ENCODE measurements at places on chromosomes 6 and 20. TPM values are rescaled to one million over a fixed set of nuclear protein-coding genes. Genes with fewer than 3 reads are reported as not detected.

DNA sequence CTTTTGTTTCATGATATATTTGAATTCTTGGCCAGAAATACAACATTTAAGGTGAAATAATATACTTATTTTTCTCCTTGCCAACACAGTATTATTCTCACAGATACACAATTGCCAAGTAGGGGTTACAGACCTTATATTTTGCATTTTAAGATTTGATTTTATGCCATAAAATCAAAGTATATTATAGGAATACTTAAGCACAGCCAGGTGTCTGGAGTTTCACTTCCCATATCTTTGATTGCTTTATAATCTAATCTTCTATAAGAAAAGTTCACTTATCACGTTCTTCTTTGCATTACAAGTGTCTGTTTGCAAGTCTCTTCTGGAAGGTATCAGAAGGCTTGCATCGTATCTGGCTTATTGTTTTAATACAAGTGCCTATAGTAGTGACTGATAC, 327.7 kb upstream of the MANEA start:
- DNase-seq = no peak

GRCh38 chr6:156167625-156168071, 609.5 kb upstream of the ARID1B start:
- peak; percentile 46 for DNase-seq

DNA sequence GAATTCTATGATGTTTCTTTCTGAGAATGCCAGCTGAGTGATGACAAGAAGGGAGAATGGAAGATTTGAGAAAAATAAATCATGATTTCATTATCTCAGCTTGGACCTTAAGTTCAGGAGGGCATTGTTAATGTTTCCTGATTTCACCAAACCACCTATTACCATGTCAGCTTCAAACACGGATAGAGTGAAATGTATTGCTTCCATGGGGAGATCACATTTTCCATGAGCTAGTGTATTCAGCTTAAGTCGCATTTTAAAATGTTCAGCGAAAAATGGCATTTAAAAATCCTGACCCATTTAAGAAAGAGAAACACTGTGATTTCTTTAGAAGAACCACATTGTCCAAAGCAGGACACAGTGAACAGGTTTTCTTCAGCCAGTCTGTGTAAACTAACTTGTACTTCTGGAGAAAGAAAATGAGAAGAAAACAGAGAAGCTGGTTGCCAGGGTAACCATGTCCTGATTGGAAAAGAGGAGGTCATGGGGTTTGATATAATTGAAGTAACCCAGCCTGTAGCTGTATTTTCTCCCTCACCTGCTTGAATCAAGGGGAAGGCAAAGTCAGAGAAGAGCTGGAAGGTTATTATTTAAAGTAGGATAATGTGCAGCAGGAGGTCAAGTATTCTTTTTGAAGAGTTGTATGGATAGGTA, 684.1 kb upstream of the NRSN1 start:
- DNase-seq = no peak

DNA sequence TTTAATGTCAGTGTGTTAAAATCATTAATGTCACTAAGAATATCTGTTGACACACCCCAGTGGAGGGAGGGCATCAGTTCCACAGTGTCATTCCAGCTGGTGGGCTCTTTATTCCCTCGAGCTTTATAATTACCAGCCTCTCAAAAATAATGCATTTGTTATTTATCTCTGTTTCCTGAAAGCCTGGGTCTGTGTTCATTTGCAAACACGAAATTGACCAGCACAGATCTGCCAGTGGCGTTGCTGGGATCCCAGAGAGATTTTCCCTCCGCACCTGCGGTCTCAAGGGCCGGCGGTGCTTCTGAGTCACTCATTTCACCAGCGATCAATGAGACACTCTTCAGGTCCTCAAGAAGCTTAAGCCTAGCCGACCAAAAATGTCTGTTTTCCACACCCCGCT, 5.7 kb upstream of the PYGB start:
- DNase-seq = no peak

DNA sequence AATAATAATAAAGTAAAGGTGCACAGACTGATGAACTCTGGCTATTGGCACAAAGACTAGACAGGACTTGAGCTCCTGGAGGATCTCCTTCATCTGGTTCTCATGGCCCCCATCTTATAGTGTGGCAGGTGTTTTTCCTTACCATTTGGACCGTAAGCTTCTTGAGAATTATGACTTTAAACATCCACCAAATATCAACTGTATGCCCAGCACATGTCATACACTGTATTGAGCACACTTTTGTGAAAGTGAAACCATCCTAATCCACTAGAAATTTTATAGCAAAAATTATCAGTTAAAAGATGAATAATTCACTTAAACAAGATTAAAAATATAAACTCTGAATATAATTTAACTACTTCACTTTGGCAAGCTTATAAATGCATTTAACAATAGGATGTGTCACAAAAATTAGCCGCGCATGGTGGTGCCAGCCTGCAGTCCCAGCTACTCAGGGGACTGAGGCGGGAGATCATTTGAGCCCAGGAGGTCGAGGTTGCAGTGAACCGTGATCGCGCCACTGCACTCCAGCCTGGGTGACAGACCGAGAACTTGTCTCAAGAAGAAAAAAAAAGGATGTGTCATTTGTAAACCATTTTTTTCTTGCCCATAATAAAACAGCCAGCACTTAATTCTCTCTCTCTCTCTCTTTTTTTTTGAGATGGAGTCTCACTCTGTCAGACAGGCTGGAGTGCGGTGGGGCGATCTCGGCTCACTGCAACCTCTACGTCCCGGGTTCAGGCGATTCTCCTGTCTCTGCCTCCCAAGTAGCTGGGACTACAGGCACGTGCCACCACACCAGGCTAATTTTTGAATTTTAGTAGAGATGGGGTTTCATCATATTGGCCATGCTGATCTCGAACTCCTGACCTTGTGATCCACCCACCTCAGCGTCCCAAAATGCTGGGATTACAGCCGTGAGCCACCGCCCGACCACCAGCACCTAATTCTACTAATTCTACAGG, 9.1 kb downstream of the HIVEP2 start:
- DNase-seq = no peak

GRCh38 chr6:157710604-157711003, 112.4 kb upstream of the SNX9 start:
- no peak for DNase-seq

GRCh38 chr20:3896853-3897583, 7.8 kb downstream of the PANK2 start:
- DNase-seq = no peak

GRCh38 chr6:9523462-9523861, 891.4 kb downstream of the TFAP2A start:
- DNase-seq = no peak

DNA sequence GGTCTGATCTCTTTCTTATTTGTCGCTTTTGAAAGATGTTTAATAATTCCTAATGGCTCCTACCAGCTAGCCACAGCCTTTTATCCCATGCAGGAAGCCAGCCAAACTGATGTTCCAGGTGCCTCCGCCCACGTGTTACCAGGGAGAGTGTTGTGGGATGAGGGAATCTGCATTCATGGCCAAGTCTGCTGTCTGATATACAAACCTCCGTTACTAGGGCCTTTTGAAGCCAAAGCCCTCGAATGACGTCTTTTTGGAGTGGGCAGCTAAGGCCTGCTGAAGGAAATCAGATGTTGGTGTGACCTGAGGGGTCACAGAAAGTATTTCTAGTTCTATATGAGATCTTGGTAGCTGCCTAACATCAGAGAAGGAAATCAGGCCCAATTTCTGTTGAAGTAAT, 21.3 kb downstream of the STK35 start:
- no peak for DNase-seq

DNA sequence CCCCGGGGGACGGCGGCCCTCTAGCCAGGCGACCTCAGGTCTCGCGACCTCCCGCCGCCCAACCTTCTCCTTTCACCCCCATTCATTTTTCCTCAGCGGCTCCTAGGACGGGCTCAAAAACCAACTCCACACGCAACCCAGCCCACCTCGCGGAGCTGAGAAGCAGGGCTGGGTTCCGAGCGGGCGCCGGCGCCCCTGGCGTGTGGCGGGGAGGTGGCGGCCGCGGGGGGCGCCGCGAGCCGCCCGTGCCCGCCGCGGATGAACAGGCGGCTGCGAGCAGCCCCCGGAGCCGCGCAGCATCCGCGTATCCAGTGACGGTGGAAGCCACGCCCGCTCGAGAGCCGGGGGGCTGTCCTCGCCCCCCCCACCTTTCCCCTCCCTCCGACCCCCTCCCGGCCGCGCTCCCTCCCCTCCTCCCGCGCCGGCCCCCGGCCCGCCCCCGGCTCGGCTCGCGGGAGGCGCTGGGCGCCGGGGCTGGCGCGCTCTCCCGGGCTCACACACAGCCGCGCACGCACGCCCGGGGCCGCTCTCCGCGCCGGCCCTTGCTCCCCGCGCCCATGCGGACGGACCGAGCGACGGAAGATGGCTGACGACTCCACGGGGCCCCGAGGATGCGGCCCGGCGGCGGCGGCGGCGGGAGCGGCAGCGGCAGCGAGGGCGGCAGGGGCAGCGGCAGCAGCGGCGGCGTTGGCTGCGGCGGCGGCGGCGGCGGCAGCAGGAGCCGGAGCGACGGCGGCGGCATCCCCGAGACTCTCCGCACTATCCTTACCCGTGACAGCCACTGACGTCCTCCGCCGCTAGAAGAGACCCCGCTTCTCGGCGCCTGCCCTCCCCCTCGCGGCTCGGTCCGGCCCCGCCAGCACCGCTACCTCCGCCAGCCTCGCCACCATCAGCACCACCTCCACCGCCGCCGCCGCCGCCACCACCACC, at the start of gene SOBP:
TSS of gene SOBP (plus strand) at position 482 of the 930 bp plus-strand sequence. CDS start 500 bp downstream, outside the sequence.
- DNase-seq = no peak

DNA sequence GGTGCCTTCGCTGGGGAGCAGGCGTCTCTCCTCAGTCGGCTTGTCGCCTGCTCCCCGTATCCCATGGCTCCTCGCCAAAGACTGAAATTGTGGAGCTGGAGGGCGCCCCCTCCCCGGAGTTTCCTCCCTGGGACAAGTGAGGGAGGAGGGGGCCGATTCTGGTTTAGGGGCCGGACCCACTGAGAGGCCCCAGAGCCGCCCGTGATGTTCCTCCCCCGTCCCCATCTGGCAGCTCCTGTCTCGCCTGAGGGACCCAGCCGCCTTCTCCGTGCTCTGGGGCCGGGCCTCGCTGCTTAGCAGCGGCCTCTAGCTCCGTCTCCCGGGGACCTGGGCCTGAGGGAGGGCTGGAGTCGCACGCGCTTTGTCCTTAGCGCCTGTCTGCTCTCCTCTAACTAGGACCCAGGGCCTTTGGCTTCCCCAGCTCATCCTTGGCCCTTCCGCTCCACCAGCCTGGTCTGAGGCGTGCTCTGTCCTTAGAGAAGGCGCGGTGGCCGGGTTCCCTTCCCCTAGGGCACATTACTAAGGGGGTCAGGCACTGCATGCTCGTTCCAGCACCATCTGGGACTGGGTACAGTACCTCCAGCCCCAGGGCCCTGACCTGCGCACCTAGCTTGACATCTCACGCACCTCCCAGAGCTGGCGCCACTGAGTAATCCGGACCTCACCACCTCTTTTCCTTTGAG, 29.7 kb downstream of the SLC12A5 start:
- DNase-seq = no peak

- DNase-seq = no peak
These were observed 267.6 kb upstream of the SUPT3H start for GRCh38 chr6:45645302-45645701.

DNA sequence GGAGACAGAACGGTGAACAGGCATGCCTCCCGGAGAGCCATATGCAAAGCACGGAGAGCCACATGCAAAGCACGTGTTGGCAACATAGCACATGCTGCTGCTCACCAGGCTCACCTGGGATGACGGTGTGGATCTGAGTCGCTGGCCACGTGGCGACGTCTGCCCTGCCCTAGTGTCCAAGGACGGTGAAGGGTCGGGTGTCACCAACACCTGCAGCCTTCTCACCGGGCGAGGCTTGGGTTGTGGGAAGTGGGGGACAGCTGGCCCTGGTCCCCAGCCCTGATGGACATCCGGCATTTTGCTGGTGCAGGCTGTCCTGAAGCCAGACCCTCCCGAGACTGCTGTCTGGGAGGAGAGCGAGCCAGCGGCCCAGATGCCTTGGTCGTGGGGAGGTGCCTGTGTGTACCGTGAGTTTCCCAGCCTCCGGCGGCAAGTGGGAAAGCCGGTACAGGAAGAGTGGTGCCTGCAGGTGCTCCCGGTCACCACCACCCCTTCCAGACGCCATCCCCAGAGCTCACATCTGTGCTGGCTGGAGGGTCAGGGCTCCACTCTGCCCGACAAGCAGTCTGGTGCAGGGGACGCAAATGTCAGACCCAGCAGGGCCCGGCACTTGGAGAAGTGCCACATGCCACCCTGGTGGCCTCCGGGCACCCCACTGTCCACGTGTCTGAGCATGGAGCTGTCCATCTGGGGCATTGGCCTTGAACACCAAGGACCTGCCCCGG, 5.9 kb upstream of the ADRM1 start:
- no peak for DNase-seq

GRCh38 chr6:40937491-40937890, 101.5 kb downstream of the UNC5CL start:
- DNase-seq = no peak

DNA sequence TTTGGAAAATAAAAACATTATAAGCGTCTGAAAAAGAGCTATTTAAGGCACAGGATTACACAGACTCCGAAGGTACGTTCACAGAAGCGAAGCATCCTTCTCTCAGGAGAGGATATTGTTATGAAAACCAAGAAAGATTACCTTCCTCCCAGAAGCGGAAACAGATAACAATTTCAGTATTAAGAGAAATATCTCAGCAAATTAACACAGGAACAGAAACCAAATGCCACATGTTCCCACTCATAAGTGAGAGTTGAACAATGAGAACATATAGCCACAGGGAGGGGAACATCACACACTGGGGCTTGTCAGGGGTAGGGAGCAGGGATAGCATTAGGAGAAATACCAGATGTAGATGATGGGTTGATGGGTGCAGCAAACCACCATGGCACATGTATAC, 109.7 kb downstream of the CDK19 start:
- DNase-seq = no peak

GRCh38 chr6:76124018-76124417, 51.6 kb upstream of the IMPG1 start:
- no peak for DNase-seq

DNA sequence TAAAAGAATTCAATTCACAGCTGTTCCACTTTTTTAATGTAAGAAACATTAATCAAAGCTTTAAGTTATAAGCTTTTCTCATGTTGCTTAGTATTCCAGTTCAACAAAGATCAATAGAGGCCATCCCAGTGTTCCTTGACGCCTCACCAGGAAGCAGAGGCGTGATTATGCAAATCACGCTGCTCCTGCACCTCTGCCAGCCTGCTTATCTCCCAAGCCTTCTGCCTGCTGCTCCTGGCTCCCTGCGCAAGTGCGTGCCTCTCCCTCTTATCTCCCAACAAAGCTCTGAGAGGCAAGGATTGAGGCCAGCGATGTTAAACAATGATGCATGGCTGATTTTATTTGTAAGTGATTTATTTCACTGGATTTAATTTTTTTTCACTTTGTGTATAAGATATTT, 42.8 kb downstream of the INSM1 start:
- no peak for DNase-seq

ADGRF1 gene
- 13.0 TPM for total RNA-seq

LCA5 gene
- 23.3 TPM for total RNA-seq

SCRT2 gene
- total RNA-seq = not detected

IL17A gene
- not detected for total RNA-seq

SDCBP2 gene
- total RNA-seq = 1.9 TPM

NKX2-4 gene
- not detected for total RNA-seq

DOK5 gene
- 20.4 TPM for total RNA-seq

FERMT1 gene
- 11.1 TPM for total RNA-seq
